GF-D8 (cell line): ENCODE measurements at places on chromosomes 2 and 18.

- DNase-seq, result no peak
Measured at GRCh38 chr18:53819174-53819573, 405.3 kb downstream of the MBD2 start.

GRCh38 chr18:59966913-59967312 lies 67.1 kb downstream of the PMAIP1 start:
- no peak for DNase-seq

GRCh38 chr2:218607436-218608115 lies at the start of gene PLCD4:
Gene PLCD4 (plus strand): TSS chr2:218607899. CDS start chr2:218615740, 7,841 bp downstream.
- DNase-seq, result no peak

- peak; percentile 25 for DNase-seq
Measured at GRCh38 chr18:69947361-69948133, at the start of gene CD226. Gene CD226 (minus strand): TSS chr18:69947873. CDS start chr18:69947406, 467 bp downstream.

DNA sequence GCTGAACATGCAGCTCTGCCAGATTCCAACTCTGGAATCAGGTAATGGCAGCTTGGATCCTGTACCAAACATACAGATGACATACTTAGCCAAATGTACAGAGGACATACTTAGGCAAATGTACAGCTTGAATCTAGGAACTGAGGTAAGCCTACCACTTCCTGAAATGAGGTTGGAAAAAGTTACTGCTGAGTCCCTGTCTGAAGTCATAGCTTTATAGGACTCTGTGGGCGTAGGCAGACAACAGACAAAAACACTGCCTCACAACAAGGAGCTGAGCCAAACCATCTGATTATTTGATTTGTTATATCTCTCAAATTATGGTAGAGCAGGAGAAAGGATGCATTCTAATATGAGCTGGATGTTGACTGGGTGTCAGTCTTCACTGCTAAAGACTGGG lies 290.2 kb upstream of the TCF4 start:
- DNase-seq, result peak; percentile 41

DNA sequence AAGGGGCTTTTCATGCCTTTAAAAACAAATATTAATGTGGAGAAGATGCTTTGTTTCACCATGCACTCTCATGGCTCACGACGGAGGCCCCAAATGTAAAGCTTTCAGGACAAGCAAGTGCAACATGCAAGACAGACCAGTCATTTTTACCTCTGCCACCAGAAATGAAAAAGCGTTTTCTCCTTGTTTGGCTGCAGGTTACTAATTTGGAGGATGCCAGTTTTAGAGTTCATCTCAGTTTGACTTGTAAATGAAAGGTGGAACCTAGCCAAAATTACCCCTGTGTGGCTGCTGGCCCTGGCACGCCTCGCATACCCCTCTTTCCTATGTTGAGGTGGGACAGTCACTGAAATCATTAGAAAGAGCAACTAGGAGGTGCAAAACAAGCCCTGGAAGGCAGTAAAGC lies 138.6 kb downstream of the BCL2 start:
- no peak for DNase-seq

GRCh38 chr2:239360421-239361310 lies 40.2 kb downstream of the HDAC4 start:
- no peak for DNase-seq

GRCh38 chr2:54984476-54984875 lies 65.8 kb downstream of the RTN4 start:
- DNase-seq, result no peak

- DNase-seq, result no peak
Measured at GRCh38 chr2:1340141-1340512, 73.1 kb upstream of the TPO start.

DNA sequence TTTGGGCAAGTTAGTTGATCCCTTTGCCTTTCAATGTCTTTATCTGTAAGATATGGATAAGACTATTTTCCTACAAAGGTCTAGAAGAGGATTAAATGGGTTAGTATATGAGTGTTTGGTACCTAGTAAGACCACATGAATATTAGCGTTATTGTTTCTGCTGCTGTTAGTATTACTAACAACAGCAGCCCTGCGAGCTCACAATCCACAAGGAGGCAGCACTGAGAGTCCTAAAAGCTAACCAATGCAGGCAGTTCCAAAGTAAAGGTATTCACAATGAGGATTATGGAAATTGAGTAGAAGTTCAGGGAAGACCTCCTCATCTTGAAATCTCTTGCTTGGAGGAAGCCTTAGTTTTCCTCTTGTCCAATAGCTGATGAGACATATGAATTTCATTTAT lies 248.9 kb downstream of the TDRD15 start:
- no peak for DNase-seq

DNA sequence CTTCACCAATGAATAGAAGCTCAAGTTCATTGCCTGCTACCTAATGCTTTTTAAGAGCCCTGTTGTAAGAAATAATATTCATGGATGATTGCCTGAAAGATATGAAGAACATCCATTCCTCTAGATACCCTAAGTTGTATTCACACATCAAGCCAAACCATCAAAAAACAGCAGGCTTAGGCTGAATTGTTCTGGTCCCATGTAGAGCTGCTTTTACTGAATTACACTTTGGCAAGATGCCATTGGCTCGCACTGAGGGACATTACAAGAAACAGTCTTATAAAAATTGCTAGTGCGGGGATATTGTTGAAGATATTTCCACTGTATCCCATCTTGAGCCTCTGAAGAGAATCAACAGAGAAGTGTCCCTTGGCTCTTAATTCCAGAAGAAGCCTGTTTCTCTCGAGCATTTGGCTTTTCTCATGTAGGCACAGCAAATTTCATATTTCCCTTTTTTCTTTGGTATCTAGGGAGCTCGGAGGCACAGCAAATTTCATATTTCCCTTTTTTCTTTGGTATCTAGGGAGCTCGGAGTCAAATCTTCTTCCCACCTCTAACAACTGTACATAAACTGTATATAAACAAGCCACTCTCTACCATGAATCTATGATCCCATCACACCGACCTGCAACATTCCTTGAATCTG lies 107.5 kb downstream of the COLEC12 start:
- DNase-seq, result no peak

GRCh38 chr2:46717344-46718121 lies 198.1 kb downstream of the MCFD2 start:
- DNase-seq, result no peak
